ENCODE measurements at places on chromosomes 5 and 9. TPM values are rescaled to one million over a fixed set of nuclear protein-coding genes. Genes with fewer than 3 reads are reported as not detected.

The IFNK gene
- 2.3 TPM for total RNA-seq

The PCDHGB6 gene
- total RNA-seq: 0.65 TPM

The SCGB3A2 gene
- not detected for total RNA-seq

The CCDC180 gene
- total RNA-seq: 11.5 TPM

DNA sequence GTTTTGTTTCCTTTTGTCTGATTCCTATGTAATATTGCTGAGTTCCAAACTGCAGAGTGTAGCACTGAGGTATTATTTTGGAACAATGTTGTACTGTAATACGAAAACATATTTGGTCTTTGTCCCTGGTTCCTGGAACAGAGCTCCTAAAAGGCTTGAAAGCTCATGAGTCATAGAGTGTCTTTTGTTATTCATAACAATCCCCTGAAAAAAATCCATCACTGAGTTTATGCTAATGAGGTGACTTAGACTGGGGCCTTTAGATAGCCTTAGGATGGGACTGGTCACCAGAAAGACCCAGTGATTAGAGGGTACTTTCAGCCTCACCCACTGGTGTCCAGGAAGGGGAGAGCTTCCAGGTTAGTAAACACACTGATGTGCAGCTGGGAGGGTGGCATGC is 132.7 kb upstream of the POU5F2 start:
- peak; percentile 90 for ATAC-seq

- no peak for ATAC-seq
Measured at GRCh38 chr9:94916956-94917355, 190.5 kb downstream of the AOPEP start.

DNA sequence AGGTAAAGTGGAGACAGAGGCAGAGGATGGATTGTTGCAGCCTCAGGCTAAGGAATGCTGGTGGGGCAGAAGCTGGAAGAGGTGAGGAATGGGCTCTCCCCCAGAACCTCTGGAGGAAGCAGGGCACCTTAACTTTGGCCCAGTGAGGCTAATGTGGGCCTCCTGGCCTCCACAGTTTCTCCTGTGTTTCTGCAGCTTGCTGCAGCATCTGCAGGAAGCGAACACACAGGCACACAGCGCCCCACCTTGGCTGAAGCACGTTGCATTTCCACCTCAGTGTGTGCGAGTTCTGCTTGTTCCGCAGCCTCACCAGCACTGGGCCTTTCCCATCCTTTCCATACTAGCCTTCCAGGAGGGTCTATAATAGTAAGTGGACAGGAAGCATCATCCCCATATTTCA is 27.2 kb upstream of the ASS1 start:
- no peak for ATAC-seq

- peak; percentile 60 for ATAC-seq
Measured at GRCh38 chr9:13568405-13568804, 288.9 kb upstream of the MPDZ start.

DNA sequence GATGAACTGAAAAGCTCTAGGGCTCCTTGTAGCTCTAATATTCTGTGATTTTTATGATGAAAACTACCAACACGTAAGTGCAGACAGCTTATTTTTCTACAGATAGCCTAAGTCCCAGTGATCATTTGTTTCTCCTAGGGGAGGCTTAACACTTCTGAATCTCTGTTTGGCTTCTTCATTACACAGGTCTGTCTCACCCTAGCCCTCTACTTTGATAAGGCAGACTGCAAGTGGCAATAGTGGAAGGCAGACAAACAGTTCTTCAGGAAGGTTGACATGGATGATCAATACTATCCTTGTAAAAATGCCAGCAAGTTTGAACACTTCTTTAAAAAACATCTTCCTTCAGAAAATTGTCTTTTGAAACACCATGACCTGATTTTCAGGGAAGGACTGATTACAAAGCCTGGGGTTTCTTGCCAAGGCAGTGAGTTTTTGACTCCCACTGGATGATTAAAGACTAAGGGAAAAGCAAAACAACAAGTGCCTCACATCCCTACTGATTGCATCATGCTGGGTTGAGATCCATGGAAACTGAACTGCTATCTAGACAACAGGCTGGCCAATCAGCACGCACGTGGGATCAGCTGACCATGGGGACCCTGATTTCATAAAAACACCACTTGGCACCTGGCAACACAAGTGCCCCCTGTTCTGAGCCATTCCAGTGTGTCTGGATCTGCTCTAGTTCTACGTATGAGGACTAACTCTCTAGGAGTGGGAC is 212.2 kb downstream of the SMARCA2 start:
- peak; percentile 65 for ATAC-seq
